ENCODE measurements at places on chromosomes 3 and 15.

DNA sequence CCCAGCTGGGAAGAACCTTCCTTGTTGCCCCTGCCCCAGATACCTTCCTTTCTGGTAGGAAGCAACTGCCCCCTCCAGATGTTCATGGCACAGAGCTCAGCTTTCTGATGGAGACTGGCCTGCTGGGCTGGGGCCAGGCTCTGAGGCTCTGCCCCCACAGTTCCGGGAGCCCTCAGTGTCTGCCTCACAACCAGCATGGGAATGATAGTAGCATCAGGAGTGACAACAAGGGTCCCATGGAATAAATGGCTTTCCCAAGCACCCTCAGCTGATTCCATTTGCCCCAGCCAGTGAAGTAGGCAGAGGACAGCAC lies 65.6 kb upstream of the IQSEC1 start:
- no peak for DNase-seq

DNA sequence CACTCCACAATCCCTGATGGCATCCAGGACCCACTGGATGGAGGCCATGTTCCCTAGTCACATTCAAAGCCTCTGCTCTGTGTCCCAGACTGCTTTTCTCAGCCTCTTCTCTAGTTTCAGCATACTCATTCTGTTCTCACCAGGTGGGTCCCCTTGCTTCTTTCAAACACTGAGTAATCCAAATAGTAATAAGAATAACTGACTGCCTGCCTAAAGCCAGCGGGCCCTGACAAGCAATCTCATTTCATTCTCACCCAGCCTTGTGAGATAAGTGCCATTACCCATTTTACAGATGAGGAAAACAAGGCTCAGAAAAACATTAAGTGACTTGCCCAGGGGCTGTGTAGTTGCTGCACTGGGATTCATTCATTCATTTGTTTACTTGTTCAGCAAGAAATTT lies 25.4 kb downstream of the MAPKAPK3 start:
- no peak for DNase-seq

GRCh38 chr3:23671851-23672589 lies 133.7 kb upstream of the UBE2E1 start:
- DNase-seq = no peak

DNA sequence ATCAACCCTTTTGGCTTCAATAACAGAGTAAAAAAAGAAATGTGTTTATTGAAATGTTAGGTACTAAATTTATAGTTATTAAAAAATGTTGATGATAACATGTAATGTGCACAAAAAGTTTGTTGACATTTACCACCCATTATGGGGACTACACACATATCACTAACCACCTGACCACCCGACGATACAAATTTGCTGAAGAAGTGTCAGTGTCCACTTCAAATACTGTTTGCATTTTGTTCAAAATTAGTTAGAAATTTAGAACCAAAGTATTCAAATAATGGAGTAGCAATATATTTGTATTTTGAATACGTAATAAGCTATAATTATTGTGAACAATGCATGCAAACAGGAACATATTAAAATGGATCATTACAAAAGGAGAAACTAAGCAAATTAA lies 54.4 kb downstream of the KCNH8 start:
- peak; percentile 67 for DNase-seq

GRCh38 chr3:11154953-11155325 lies 646 bp downstream of the HRH1 start:
- DNase-seq = no peak

DNA sequence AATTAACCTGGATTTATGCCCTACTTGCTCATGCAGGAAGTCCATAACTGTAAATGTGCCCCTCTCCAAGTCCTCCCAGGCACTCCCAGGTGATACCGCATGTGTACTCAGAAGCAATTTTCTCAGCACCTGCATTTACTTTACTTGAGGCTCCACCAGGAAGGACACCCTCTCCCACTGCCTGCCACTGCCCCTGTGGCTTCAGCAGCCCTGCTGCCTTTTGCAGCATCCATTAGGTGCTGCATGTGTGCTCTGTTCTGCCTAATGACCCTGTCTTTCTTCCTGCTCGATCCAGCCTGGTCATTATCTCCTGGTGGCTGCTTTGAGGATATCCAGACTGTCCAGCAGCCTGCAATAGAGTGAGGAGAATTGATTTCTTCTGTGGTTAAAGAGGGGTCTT lies 107.6 kb upstream of the SEMA6D start:
- no peak for DNase-seq

- no peak for DNase-seq
Measured at GRCh38 chr3:3783696-3784095, 15.5 kb upstream of the LRRN1 start.

DNA sequence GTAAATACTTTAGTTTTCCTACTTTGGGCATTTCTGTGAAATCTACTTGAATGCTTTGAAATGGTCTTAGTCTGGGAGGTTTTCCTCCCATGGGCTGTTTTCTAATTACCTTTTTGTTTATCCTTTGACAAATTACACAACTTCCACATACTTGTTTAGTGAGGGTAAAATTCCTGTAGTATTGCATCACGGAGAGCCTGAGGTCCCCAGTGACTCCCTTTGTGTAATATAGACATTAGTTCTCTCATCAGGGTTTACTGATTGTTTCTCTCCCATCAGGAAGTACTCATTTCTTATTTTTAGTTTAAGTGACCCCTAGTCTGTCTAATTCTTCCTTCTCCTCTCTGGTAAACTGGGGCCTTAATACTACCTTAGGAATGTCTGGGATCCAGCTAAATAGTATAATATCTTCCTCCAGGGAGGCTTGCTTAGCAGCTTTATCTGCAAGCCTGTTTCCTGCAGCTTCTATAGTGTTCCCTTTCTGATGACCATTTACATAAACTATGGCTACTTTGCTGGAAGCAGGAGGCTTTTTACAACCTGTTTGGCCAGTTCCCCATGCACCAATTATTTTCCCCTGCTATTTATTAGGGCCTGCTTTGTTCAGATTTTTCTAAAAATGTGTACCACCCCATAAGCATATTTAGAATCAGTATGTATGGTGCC lies 87.2 kb upstream of the XCR1 start:
- no peak for DNase-seq

DNA sequence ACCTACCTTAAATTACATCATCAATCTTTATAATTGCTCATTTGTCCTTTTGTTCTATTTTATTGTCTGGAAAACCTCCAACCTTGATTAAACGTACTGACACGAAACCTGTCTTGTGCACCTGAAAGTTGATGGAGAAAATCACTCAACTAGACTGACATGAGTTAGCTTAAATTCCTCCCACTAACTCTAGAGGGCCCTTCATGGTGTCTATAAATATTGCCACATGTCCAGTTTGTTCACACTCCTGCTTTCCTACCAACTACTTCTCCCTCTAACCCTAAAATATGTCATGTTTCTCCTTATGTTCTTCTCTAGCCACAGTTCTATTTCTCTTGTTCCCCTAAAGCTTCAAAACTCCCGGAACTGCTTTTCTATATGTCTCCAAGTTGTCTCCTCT lies 59.8 kb upstream of the SGO1 start:
- no peak for DNase-seq

DNA sequence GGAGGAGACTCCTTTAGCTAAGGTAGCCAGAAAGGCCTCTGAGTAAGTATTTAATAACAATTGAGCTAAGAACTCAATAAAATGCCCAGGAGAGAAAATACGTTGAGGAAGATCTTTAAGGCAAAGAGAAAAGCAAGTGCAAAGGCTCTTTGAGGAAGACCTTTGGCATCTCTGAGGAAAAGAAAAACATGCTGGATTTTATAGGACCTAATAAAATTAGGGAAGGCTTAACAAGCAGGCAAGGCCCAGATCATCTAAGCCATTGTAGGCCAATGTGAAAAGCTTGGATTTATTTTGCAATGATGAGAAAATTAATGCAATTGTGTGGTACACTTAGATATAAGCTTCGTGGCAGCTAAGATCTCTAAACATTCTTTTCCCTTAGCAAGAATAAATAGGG lies 75.7 kb downstream of the P3H2 start:
- no peak for DNase-seq

- DNase-seq = no peak
Measured at GRCh38 chr3:167626490-167626889, 27.3 kb downstream of the WDR49 start.

DNA sequence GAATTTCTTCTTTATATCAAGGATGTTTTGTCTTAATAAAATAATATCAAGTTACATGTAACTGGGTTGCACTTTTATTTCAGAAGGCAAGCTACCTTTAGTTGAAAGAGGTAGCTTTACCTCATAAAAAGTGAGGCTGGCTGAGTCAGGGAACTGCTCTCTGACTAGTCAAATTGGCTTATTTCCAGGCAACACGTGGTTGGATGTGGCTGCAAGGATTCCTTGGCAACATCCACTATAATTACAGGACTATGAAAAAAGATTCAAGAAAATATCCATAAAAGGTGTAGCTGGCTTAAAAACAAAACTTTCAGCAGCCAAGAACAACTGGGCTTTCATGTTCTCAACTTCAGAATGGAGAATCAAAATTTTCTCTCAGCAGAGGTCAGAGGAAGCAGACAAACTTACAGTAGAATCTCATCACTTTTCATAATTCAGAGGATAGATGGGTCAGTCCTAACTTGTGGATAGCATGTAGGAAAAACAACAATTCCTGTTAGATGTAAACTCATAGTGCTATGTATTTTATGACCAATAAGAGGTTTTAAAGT lies 779.1 kb downstream of the MECOM start:
- DNase-seq = peak; percentile 14

DNA sequence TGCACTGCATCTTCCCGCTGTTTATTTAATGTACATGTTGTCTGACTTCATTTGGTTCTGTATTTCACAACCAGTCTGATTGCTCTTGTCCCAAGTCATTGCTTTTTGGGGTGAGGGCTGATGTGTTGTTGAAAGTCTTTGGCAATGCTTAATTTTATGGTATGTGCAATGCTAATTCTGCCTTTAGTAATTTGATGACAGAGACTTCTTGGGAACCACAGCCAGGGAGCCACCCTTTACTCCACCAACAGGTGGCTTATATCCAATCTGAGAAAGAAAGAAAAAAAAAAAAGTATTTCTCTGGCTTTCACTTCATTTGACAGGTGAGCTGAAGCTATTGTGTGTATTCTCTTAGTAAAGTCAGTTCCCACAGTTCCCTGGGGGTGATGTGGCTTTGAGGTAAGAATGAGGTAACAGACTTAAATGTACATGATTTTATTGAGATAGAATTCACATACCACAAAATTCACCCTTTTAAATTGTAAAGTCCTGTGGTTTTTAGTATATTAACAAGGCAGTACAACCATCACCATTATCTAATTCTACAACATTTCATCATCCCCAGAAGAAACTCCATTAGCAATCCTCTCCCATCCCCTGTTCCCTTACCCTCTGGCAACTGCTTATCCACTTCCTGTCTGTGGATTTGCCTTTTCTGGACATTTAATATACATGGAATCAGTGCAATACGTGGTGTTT lies 97.3 kb downstream of the SLCO3A1 start:
- DNase-seq = no peak

DNA sequence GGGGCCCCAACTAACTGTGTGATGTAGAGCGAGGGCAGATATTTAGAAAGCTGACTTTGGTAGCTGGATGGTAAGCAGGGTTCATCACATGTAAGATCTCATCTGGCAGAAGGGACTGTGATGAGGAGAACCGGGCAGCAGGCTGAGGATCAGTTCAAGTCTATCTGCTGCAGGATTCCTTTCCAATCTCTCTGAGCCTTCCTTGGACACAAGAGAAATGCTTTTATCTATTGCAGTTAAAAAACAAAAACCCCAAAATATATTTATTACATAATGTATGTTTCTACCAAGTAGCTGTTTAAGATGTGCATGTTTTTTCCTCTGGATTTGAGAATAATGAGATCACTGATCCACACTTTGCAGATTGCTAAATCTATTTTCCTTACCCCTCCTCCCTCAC lies 411.5 kb downstream of the RAP2B start:
- DNase-seq = no peak

DNA sequence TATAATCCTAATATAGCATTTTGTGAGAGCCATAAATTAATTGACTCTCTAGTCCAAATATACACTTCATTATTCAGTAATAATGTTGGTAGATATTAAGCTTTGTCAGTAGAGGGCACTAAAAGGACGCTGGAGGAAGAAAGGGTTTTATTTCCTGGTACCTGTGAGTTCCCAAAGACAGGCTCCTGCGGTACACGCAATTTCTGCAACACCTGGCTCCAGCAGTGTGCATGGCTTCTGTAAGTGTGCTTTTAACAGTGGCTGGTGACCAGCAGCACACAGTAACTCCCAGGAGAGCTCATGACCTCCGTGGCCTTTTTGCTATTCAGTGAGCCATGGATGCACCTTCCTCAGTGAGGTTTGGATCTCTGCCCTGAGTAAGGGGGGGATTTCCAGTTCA lies 338.3 kb upstream of the ZNF385D start:
- DNase-seq = peak; percentile 9

GRCh38 chr3:175421902-175422301 lies 562.8 kb downstream of the NAALADL2 start:
- DNase-seq = no peak

DNA sequence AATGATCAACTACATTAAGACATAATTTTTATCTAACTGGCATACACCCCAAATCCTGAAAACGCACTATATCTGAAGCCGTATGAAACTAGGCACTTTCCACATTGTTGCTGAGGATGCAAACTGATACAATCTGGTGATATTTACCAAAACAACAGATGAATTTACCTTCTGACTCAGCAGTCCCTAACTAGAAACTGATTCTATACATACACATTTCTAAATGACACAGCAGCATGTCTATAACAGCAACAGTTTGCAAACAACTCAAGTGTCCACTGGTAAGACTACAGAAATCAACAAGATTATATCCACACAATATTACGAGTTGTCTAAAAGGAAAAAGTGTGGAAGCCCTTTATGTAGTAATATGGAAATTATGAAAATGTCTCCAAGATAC lies 22.9 kb downstream of the SECISBP2L start:
- DNase-seq = no peak

DNA sequence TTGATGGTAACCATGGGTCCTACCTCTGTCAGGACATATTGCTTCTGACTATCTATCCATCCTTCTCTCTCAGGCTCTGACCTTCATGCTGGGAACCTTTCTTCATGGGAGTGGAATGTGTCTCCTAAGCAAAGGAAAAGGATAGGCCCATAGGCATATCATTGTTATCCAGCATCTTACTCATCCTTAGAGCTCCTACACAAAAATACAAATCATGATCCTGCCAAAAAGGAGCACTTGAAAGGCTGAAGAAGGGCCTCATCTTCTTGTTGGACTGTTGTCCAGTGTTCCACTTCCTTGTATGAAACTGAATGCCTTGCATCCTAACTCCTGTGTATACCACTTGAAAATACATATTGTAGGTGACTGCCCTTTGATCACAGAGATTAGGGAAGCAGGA lies 96.1 kb upstream of the SOX2 start:
- peak; percentile 63 for DNase-seq

- no peak for DNase-seq
Measured at GRCh38 chr3:161107311-161107710, 2.2 kb upstream of the B3GALNT1 start.

GRCh38 chr15:48603123-48603500 lies 42.4 kb downstream of the FBN1 start:
- DNase-seq = no peak

Data from pons (tissue), 1 donor.